ENCODE measurements at places on chromosomes 5 and 9. TPM values are rescaled to one million over a fixed set of nuclear protein-coding genes. Genes with fewer than 3 reads are reported as not detected.

- DNase-seq: no peak
These were observed 210.6 kb downstream of the AUH start for GRCh38 chr9:91150998-91151717.

DNA sequence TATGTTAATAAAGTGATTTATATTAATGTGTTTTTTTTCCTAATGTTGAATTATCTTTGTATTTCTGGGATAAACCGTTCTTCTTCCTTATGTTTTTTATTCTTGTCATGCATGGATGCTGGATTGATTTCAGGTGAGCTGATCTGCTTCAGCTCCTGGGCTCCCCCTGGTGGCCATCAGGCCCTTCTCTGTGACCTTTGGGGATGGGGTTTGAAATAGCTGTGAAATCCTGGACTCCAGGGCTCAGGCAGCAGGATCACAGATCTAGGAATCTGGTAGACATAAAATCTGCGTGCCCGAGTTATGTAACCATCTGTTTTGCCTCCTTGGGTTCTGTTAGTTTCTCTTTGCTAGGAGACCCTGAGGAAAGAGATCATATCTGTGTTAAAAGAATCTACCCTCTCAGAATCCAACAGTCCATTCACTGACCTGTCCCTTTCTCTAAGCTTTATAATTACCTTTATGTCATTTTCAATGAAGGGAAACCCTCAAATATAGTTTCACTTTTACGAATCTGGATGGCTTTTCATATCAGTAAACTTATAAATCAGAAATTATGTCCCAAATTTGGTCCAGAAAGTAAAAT, 12.2 kb upstream of the OR13J1 start:
- DNase-seq: peak; percentile 87

GRCh38 chr5:154797762-154798161, 42.6 kb downstream of the LARP1 start:
- DNase-seq: no peak

DNA sequence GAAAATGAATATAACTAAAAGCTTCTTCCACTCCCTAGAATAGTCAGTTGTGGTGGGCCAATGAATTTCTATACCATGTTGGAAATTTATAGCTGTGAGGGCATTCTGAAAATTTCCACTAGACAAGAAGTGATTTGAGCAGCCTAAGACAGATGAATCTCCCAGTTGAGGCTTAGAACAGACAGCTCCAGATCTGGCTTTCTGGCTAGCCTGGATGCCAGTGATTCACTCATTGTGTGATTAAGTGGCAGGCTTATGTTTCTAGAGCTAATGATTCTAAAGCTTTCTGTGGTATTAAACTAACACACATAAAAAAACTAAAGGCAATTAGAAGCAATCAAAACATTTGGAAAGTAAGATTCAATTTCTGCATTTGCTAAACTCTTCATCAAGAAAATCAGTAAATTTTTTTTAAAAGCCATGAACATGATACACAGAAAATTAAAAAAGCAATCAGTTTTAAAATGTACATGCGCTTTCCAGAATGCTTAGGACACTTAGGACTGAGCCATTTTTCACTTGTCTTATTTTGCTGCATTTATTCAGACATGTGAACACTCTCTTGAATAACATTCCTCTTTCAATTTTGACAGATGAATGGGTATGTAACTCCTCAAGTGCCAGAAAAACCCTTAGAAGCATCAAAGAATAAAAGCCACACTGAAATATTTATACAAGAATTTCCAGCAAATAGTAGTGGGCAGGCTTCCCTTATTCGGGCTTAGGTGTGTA, 100.5 kb upstream of the GNAQ start:
- no peak for DNase-seq

DNA sequence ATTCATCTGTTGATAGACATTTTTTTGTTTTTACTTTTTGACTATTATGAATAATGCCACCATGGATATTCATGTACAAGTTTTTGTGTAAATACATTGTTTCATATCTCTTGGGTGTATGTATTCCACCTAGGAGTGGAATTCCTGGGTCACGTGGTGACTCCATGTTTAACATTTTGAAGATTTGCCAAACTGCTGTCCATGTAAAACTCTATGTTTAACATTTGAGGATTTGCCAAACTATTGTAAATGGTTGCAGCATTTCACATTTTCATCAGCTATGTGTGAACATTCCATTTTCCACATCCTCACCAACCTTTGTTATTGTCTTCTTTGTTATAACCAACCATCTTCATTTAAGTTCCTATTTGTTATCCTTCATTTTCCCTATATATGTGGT, 12.2 kb downstream of the TMEFF1 start:
- DNase-seq: no peak

- DNase-seq: no peak
These were observed 578.4 kb downstream of the CCDC171 start for GRCh38 chr9:16131264-16131663.

COL23A1 gene
- 15.8 TPM for total RNA-seq
